ENCODE measurements at places on chromosomes 5 and 9. TPM values are rescaled to one million over a fixed set of nuclear protein-coding genes. Genes with fewer than 3 reads are reported as not detected.

Gene FBN2
- 0.15 TPM for total RNA-seq

Gene GPX8
- total RNA-seq = not detected

GRCh38 chr5:115544043-115544435 lies 536 bp downstream of the FEM1C start:
- DNase-seq = peak; percentile 65
- H3K27me3 ChIP-seq = no peaks in the 10 kb centered on the region
- H3K4me3 ChIP-seq = peak overlapping the region; percentile 64
- peak overlapping the region; percentile 97 for H3K27ac ChIP-seq
- H3K4me1 ChIP-seq = peaks cover 51% of the 10 kb centered on the region

DNA sequence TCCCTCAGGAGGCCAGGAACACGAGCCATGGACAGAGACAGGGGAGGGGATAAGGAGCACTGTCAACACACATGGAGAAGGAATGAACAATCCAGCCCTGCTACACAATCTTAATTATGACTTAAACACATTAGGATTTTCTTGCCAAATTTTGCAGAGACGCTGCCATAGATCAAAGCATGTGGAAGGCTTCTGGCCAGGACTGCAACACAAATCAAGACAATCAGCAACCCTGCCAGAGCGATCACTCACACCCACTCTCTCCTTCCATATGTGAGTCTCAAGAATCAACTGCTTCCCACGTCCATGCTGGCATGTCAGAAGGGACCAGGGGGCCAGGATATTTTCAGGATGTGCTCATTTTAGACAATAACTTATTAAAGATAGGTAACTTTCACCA lies 85.6 kb downstream of the ROR2 start:
- no peaks in the 10 kb centered on the region for H3K36me3 ChIP-seq
- H3K4me1 ChIP-seq = no peaks in the 10 kb centered on the region
- H3K27ac ChIP-seq = no peak overlapping the region
- no peak overlapping the region for H3K4me3 ChIP-seq

- no peak overlapping the region for H3K27ac ChIP-seq
- no peak for DNase-seq
- H3K4me3 ChIP-seq = no peak overlapping the region
Measured at GRCh38 chr5:168401880-168402279, 84.4 kb upstream of the RARS1 start.

DNA sequence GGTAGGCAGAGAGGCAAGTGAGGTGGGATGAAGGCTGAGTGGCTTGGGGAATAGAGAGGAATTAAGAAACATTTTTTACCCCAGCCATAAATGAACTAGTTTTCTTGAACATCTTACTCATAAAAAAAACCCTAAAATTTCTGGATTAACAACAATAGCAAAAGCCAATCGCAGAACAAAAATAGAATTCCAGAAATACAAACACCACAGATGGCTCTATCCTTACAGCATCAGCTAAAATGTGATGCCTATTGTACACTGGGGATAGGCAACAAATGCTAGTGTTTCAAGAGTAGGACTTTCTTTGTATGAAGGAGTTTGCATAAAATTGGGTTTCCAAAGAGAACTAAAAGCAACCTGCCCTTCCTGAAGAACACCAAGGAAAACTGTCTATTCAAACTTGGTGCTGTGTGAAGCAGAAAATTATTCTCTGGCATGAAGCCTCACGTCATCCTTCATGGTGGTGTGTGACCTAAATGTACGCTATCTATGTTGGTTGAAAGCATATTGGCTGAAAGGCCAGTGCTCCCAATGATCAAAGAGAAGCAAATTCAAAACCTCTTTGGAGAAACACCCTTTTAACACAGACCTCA lies 82.9 kb downstream of the JAKMIP2 start:
- no peaks in the 10 kb centered on the region for H3K36me3 ChIP-seq
- H3K27ac ChIP-seq = no peak overlapping the region
- H3K4me3 ChIP-seq = no peak overlapping the region
- DNase-seq = no peak

DNA sequence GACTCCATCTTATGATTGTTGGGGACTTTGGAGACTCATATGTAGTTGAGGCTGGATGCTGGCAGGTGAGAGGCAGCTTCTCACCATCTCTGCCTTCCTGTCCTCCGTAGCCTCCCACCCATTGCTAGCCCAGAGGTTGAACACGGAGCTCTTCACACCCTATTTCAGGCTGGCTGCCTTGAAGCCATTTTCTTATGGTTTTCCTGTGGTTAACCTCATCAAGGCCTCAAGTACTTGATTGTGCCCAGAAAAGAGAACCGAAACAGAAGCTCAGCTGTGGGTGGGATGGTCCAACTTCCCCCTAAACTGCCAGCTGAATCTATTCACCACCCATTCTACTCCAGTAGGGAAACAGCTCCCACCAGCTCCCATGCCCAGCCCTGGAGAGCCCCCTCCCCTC lies 102.9 kb downstream of the LIFR start:
- DNase-seq = peak; percentile 72
- H3K36me3 ChIP-seq = no peaks in the 10 kb centered on the region
- H3K4me3 ChIP-seq = no peak overlapping the region
- H3K4me1 ChIP-seq = peaks cover 32% of the 10 kb centered on the region
- no peak overlapping the region for H3K27ac ChIP-seq

- no peaks in the 10 kb centered on the region for H3K4me1 ChIP-seq
- H3K4me3 ChIP-seq = no peak overlapping the region
- no peak overlapping the region for H3K27ac ChIP-seq
- no peaks in the 10 kb centered on the region for H3K27me3 ChIP-seq
- no peak for DNase-seq
Measured at GRCh38 chr9:18622186-18622836, 148.4 kb downstream of the ADAMTSL1 start.

GRCh38 chr5:53825016-53825415 lies 264.6 kb downstream of the NDUFS4 start:
- H3K27ac ChIP-seq = no peak overlapping the region
- H3K4me1 ChIP-seq = no peaks in the 10 kb centered on the region
- no peak overlapping the region for H3K4me3 ChIP-seq
- H3K27me3 ChIP-seq = no peaks in the 10 kb centered on the region
- H3K36me3 ChIP-seq = no peaks in the 10 kb centered on the region

- no peak overlapping the region for H3K27ac ChIP-seq
- no peak for DNase-seq
- H3K36me3 ChIP-seq = no peaks in the 10 kb centered on the region
- no peak overlapping the region for H3K4me3 ChIP-seq
Measured at GRCh38 chr9:21491756-21492155, 9.6 kb upstream of the IFNE start.

DNA sequence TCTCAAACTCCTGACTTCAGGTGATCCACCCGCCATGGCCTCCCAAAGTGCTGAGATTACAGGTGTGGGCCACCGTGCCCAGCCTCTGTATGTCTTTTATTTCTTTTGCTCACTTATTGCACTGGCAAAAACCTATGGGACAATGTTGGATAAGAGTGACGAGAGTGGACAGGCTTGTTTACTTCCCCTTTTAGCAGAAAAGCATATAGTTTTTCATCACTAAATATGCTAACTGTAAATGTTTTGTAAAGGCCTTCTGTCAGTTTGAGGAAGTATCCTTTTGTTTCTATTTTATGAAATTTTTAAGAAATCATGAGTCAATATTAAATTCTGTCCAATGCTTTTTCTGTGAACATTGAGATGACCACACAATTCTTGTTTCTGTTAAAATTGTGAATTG lies 103.3 kb downstream of the AUH start:
- H3K36me3 ChIP-seq = no peaks in the 10 kb centered on the region
- H3K4me3 ChIP-seq = no peak overlapping the region
- H3K27ac ChIP-seq = no peak overlapping the region
- no peak for DNase-seq
